MV-4-11 (cell line): ENCODE measurements at places on chromosomes 6 and 20.
A peak's percentile ranks its signal among the peaks of the same experiment; 100 is the strongest.

GRCh38 chr20:16209951-16210361 lies 363.3 kb downstream of the KIF16B start:
- DNase-seq: no peak

DNA sequence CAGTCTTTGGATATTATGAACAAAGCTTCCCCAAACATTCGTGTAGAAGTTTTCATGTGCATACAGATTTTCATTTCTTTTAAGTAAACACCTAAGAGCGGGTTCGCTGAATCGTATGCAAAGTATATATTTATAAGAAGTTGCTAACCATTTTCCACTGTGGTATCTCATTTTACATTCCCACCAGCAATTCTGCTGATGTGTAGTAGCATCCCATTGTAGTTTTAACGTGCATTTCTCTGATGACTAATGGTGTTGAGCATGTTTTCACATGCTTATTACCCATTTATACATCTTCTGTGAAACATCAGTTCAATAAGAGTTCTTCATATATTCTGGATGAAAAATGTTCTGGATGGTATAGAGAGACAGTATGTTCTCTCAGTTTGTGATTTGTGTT lies 97.4 kb downstream of the IYD start:
- DNase-seq: no peak

DNA sequence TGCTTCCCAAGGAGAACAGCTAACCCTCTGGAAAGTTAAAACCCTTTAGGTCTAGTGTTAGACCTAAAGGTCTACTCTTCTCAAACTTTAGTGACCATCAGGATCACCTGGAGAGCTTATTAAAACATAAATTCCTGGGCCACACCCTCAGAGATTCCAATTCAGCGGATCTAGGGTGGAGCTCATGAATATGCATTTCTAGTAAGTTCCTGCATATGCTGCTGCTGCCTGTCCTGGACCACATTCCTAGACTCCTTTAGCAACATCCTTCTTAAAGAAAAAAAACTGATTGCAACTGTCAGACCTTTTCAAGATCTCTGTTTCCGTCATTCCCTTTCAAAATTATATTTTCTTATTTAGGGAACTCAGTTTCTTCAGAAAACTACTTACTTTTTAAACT lies 31.2 kb downstream of the SNAP25 start:
- DNase-seq: no peak

- DNase-seq: no peak
Measured at GRCh38 chr20:13863244-13863643, 78.4 kb downstream of the NDUFAF5 start.

- peak; percentile 95 for DNase-seq
Measured at GRCh38 chr6:40719671-40720374, 132.7 kb upstream of the LRFN2 start.

- no peak for DNase-seq
Measured at GRCh38 chr6:93418408-93419303, 703 bp downstream of the EPHA7 start.

GRCh38 chr20:10644458-10645204 lies 29.2 kb downstream of the JAG1 start:
- no peak for DNase-seq

DNA sequence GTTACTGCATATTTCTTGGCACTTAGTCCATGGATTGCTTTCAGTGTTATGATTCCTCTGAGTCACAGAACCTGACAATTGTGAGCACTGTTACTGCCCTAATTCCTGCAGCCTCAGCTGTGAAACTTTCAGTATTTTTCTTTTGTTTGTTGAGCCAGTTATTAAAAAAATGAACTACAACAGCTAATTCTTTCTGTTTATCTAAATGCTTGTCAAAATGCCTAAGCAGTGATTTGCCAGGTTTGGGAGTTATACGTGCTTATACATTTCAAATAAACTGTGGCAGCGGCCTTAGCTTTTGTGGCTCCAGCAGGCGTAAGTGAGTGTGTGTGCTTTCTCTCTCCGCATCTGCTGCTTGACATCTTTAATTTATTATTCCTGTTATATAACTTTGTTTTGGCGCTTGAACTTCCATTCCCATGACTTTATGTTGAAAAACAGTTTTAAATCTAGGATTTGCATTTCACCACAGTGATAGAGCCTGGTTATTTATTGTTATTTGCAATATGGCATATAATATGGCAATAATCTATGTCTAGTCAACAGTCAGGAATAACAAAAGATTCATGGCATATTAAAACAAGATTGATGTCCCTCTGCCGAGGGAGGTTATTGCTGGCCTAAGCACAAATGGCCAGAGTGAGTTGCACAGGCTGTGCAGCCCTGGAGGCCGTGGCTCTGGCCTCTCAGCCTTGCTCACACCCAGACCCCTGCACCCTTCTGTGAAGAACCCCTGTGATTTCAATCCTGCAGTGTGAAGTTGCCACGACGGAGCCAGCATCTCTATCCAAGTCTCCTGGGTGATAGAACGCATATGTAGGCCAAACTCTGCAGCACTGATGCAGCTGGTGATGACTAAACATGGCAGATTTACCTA lies 303.4 kb downstream of the THBS2 start:
- no peak for DNase-seq

DNA sequence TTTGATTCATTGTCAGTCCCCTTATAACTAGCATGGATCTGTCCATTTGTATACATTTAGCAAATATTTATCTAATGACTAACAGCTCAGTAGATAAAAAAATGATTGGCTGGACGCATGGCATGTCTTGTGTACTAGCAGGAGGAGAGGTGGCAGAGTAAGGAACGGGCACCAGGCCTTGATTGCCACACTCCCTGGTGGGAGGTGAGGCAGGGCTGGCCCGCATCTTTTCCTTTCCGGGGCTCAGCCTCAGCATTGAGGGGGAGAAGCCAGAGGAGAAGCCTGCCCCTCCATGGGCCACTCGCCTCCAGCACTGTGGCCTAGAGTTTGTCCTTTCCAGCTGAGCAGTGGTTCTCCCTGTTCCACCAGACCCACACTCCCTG lies 84.9 kb upstream of the TMEM181 start:
- no peak for DNase-seq

DNA sequence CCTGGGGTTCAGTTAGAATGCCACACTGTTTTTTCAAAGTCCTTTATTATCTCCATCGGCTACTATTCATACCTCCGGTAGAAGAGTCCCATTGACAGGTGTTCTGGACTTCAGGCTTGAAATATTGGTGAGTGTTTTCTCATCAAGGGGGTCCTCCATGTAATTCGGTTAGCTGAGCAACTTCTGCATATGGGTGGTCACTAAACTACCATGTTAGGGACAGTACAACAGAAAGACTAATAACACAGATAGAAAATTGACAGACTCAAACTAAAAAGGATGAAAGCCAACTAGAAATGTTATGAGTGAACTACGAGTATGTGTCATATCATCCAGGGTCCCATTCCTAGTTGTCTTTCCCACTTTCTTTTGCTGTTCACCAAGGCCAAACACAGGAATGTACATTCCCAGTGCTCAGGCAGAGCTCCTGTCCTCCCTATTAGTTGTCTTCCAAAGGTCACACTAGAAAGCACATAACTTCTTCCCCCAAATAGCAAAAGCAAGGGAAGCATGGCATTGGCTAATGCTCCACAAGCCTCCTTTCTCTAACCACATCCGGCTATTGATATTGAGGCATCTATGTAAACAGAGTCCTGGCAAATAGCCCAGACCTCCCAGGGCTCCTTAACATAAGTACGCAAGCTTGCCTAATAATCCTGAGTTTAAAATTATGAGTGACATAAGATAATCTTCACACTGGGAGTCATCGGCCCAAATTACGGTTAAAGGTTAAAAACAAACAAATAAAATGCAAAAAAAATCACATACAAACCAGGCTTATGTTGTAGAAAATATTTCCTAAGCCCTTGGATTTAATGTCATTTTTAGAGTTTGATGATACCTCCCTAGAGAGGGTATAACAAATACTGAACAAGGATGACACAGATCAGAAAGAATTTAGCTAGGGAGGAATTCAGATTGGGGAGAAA lies 13.2 kb downstream of the CCN2 start:
- no peak for DNase-seq

- no peak for DNase-seq
Measured at GRCh38 chr20:59623133-59623532, 18.8 kb downstream of the PHACTR3 start.

- DNase-seq: no peak
Measured at GRCh38 chr20:39946053-39946810, 742.8 kb downstream of the MAFB start.

DNA sequence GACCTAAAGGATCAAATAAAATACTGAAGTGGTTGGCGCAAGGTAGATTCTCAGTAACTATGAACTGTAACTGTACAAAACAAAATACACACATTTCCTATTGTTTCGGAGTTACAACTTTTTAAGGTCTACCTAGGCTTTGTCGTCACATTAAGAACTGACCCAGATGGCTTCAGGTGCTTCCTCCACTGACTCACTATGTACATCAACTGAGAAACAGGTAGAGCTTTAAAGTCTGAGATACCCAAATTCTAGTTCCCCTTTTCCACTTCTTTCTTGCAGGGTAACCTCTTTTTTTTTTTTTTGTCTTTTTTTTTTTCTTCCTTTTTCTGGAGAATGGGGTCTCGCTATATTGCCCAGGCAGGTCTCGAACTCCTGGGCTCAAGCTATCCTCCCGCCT lies 5.5 kb downstream of the SNRPB start:
- peak; percentile 21 for DNase-seq
